ENCODE measurements at places on chromosomes 5 and 9.

GRCh38 chr9:130165579-130165978 is 6.6 kb upstream of the NCS1 start:
- DNase-seq = no peak

DNA sequence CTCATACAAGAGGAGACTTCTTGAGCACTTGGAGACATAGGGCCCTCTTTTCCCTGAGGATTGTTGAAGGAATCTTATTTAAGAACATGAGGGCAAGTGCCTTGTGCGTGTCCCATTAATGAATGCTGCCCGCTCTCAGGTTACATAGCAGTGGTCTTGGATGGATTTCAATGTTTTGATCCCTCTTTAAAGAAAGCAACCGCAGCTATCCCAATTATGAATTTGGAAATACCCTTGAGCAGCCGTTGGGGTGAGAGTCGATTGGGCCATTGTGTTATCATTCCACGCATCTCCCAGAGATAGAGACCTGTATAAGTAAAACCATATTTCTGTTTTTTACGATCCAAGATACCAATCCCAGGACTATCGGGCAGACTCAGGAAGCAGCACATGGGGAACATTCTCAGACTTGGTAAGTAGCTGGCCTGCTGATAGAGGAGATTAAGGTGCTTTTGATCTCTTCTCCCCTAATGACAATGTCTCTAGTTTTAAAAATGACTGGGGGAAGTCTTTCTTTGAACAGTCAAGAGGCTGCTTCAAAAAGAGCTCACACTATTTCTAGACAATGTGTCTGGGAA is 145.3 kb downstream of the MACROH2A1 start:
- DNase-seq = no peak

DNA sequence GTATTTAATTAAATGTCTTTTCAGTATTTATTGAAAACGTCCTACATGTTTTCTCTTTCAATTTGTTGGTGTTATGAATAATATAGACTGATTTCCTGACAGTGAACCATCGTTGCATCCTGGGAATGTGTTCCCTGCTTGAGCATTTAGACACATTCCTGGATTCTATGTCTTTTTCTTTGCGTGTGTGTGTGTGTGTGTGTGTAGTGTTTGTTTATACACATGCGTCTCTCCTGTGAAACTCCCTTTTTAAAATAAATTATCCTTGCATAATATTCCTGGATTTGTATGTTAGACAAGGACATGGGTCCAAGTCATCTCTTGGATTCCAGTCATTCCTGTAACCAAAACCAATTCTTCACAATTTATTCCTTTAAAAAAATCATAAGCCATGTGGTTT is 153.4 kb downstream of the HSPA4 start:
- no peak for DNase-seq

- DNase-seq = no peak
Measured at GRCh38 chr5:157506066-157506590, 46.1 kb downstream of the NIPAL4 start.

- no peak for DNase-seq
Measured at GRCh38 chr5:95759634-95760033, 28.5 kb downstream of the RHOBTB3 start.

DNA sequence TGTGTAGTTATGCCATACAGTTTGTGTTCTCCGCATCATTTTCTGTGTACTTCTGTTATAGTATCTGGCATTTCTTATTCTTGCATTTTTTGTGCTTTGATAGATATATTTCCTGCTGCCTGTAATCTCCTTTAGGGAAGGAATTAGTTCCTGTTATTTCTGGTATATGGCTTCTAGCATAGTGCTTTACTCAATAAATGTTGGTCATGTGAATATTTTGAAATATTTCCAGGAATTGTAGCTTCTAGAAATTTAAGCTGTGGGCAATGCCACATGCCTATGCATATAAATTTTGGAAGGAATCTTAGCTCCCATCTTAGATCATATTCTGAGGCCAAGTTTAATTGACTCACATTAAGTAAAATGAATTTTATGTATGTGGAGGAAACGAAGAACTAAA is 11.5 kb upstream of the PRRC1 start:
- no peak for DNase-seq

DNA sequence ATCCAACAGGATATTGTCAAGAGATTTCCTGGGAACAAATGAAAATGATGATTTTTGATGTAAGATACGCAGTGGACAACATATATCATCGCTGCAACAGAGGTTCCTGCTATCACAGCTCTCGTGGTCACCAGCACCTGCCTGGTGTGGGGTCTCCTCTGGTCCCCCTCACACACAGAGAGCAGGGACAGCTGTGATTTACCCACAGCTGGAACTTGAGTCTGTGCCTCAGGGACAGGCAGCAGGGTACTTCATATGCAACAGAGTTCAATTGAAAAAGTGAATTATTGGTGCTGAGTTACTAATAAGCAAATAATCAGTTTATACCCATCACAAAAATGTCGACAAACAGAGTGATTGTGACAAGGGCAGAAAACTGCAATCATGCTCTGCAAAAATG is 93.4 kb downstream of the LMX1B start:
- no peak for DNase-seq

DNA sequence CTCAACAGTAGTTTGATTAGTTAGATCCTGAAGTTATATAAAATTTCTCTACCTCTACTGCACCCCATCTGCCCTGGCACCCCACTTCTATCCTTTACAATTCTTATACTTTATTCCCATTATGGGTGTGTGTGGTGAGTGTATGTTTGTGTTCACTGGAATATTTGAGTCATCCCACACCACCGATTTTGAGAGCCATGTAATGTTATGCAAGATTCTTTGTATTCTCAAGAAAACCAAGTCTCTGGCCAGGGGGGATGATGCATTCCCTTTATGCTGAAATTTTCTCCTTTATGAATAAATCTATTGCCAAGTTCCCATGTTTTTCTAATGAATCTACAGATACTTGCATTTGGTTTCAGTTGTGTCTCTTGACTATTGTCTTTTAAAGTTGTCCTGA is 266.8 kb downstream of the ARHGEF28 start:
- DNase-seq = no peak

- DNase-seq = no peak
Measured at GRCh38 chr5:55675119-55675518, 37.0 kb downstream of the SLC38A9 start.

- DNase-seq = peak; percentile 39
Measured at GRCh38 chr5:133845271-133845670, 123.2 kb downstream of the C5orf15 start.

- DNase-seq = peak; percentile 86
Measured at GRCh38 chr5:75510836-75511434, 494 bp downstream of the CERT1 start.

- DNase-seq = no peak
Measured at GRCh38 chr5:2519153-2519552, 232.3 kb downstream of the IRX2 start.

DNA sequence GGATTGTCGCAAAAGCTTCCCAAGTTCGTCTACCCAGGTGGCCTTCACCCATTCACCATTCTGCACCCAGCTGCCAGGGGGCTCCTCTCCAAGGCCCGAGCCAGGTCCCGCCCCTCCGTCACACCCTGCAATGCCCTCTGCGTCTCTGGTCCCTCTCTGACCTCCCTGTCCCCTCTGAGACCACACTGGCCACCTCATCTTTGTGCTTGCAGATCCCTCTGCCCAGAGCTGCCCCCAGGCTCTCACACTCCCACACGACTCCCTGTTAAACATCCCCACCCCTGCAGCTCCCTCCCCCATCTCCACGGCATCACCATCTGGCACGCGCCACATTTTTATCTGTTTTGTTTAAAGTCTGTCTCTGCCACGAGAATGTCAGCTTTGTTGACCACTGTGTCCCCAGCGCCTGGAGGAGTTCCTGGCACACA is 243.6 kb downstream of the PBX3 start:
- peak; percentile 58 for DNase-seq

GRCh38 chr5:42772265-42772993 is 15.8 kb downstream of the CCDC152 start:
- DNase-seq = no peak

DNA sequence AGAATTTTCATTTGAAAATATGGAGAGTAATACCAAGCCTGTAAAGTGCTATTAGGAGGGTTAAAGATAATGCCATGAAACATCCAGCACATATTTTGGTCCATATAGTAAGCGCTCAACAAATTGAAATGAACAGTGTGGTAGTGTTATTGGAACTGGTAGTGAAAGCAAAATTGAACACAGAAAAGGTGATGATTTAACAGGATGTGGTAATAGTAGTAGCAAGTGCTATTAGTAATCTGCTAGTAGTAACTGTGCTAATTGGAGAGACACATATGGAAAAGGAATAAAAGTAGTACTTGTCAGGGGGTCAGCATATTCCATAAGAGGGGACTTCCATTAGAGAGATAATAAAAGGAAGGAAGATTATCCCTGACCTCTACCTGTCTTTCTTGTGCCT is 187.3 kb downstream of the HTR1A start:
- no peak for DNase-seq

DNA sequence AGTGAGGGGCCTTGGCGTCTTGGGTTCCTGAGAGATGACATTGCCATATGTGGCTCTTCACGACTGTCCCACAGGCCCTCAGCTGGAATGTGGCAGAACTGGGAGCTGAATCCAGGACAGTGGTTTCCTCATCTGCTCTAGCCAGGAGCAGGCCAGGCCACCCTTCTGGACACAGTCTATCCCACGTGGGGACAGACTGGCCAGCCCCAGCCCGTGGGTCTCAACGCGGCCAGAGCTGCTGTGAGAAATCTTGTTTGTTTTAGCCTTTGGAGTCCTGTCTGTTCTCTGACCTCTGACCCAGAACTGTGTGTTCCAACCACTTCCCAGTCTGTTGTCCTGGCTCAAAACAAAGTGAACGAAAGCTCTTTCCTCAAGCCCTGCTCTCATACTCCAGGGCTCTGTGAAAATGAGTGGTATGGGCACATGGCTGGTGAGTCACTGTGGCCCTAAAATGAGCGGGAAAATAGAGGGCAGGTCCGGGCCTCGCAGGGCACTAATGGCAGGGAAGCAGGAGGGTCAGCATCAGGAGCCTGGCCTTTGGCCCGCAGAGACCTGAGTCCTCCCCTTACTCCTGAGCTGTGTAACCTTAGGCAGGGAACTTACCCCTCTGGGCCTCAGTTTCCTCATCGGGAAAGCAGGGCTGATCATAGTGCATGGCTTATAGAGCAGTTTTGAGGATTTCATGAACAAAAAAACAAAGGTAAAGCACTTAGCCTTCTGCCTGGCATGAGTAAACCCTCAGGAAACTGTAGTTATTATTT is 34.8 kb upstream of the GLRX start:
- DNase-seq = no peak

GRCh38 chr9:79615038-79615437 is 43.3 kb downstream of the TLE4 start:
- DNase-seq = no peak

DNA sequence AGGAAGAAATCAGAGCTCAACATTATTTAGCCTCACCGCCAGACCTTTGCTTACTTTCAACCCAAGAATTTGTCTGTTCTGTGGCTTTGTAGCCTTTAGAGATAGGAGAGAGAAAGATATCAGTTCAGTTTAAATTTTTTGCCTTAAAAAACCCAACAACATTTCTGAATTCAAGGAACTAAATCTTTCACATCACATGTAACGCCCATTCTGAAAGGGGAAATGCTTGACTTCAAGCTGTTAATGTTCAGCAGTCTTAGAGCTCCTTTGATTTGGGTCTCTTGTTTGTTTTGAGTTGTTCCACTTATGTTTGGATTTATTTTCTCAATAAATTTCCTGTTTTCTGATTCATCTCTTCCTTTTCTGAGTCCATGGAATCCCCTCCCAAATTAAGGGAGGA is 294.5 kb downstream of the ARHGAP26 start:
- DNase-seq = no peak

Measured in cardiac septum (tissue), 1 donor.